ENCODE measurements at places on chromosomes 3 and 15.
A peak's percentile ranks its signal among the peaks of the same experiment; 100 is the strongest.

DNA sequence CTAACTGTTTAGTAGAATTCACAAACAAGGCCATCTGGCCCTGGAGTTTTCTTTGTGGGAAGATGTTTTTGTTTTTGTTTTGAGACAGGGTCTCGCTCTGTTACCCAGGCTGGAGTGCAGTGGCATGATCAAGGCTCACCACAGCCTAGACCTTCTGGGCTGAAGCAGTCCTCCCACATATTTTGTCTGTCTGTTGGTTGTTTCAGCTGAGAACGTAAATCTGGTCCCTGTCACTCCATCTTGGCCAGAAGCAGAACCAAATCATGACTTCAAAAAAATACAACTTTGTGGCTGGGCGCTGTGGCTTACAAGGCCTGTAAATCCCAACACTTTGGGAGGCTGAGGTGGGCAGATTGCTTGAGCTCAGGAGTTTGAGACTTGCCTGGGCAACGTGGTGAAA, 27.1 kb downstream of the MRAS start:
- no peak for DNase-seq

DNA sequence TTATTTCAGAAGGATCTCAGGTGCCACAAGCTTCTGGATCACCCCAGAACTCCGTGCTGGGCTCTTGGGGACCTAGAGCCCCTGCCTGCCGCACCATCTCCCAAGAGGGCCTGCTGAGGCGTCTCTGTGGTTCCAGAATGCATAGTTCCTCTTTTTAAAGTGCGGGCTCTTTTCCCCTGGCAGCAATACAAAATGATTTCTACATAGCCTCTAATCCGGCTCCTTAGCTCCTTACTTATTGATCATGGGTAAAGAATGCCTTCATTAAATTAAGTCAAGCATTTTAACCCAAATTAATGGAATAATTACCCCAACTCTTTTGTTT, 121.9 kb downstream of the ATP10A start:
- DNase-seq = no peak

DNA sequence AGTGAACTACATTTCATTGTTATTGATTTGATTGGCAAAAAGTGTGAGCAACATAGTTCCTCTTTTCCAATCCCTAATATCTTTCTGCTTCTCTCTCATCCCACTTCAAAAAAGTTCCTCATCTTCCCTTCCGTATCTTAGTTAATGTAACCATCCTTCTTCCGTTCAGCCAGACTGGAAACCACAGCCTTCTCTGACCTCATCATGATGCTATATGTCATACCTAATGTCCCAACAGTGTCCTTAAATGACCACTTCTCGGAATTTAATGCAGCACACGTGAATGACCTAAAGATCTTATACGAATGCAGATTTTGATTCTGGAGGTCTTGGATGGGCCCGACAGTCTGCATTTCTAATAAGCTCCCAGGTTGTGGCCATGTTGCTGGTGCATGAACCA, 320.3 kb upstream of the SATB1 start:
- DNase-seq = no peak

GRCh38 chr15:89851673-89852341, 37.2 kb upstream of the ANPEP start:
- no peak for DNase-seq

GRCh38 chr3:23949784-23950183, 4.7 kb downstream of the NR1D2 start:
- no peak for DNase-seq

DNA sequence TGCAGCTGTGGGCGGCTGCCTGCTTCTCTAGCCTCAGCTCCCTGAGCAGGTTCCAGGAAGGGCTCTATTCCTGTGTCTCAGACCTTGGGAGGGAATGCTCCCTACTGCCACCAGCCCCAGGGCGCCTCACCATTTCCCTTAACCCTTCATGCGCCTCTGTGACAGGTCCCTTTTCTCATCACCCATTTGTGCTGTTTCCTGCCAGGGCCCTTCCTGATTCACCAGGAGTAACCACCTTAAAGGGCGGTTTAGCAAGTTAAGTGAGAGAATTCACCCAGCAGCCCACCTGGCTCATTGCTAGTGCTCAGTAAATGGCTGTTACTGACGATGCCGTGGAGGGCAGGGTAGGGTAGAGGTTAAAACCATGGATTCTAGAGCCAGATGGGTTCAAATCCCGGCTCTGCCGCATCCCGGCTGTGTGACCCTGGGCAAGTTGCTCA, 87.8 kb downstream of the WNT7A start:
- no peak for DNase-seq

DNA sequence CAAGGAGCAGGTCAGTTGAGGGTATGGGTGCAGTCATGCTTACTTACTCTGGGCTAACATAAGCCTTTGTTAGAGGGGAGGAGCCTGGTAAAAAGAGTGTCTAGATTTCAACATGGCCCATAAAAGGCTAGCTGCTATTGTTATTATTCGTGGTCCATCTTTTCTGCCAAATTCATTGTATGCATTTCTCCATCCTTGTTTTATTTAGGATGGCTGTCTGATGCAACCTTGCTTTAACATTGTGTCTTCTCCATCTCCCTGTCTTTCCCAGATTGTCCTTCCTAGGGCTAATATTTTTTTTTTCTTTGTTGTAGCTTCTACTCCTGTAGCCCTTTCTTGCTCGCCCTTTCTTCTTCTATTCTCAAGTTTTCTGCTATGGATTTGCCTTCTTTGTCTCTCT, 12.6 kb downstream of the RBMS3 start:
- no peak for DNase-seq

- DNase-seq = no peak
These were observed 90.4 kb upstream of the ROPN1 start for GRCh38 chr3:124082343-124082742.

GRCh38 chr15:98126326-98127085, 166.0 kb downstream of the ARRDC4 start:
- no peak for DNase-seq

GRCh38 chr3:171974986-171975837, 64.2 kb upstream of the FNDC3B start:
- DNase-seq = no peak

- DNase-seq = no peak
These were observed 32.8 kb downstream of the ARRDC4 start for GRCh38 chr15:97993310-97993738.

GRCh38 chr15:78638658-78639314, 2.2 kb downstream of the CHRNB4 start:
- DNase-seq = no peak

- DNase-seq = no peak
These were observed 144.8 kb downstream of the NSMCE3 start for GRCh38 chr15:29124581-29125381.

DNA sequence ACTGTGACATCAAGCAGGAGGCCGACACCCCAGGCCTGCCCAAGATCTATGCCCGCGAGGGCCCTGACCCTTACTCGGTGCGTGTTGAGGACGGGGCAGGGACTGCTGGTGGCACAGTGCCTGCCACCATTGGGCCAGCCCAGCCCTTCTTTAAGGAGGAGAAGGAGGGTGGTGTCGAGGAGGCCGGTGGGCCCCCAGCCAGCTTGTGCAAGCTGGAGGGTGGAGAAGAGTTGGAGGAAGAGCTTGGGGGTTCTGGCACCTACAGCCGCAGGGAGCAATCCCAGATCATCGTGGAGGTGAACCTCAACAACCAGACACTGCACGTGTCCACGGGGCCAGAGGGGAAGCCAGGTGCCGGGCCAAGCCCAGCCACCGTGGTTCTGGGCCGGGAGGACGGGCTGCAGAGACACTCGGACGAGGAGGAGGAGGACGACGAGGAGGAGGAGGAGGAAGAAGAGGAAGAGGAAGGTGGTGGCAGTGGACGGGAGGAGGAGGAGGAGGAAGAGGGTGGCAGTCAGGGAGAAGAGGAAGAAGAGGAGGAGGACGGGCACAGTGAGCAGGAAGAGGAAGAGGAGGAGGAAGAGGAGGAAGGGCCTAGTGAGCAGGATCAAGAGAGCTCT, 5.4 kb downstream of the ZBTB47 start:
- no peak for DNase-seq

GRCh38 chr15:72706266-72706665, 20.3 kb downstream of the BBS4 start:
- DNase-seq = peak; percentile 16

GRCh38 chr15:78316283-78317083, 17.1 kb upstream of the SKIC8 start:
- DNase-seq = no peak

GRCh38 chr3:126859415-126860246, 123.3 kb upstream of the PLXNA1 start:
- DNase-seq = no peak

- no peak for DNase-seq
These were observed 4.7 kb upstream of the THSD4 start for GRCh38 chr15:71110405-71111180.

GRCh38 chr15:34790121-34790520, 5.2 kb downstream of the ACTC1 start:
- DNase-seq = no peak

GRCh38 chr3:167469381-167469780, 4.5 kb downstream of the SERPINI2 start:
- DNase-seq = no peak

DNA sequence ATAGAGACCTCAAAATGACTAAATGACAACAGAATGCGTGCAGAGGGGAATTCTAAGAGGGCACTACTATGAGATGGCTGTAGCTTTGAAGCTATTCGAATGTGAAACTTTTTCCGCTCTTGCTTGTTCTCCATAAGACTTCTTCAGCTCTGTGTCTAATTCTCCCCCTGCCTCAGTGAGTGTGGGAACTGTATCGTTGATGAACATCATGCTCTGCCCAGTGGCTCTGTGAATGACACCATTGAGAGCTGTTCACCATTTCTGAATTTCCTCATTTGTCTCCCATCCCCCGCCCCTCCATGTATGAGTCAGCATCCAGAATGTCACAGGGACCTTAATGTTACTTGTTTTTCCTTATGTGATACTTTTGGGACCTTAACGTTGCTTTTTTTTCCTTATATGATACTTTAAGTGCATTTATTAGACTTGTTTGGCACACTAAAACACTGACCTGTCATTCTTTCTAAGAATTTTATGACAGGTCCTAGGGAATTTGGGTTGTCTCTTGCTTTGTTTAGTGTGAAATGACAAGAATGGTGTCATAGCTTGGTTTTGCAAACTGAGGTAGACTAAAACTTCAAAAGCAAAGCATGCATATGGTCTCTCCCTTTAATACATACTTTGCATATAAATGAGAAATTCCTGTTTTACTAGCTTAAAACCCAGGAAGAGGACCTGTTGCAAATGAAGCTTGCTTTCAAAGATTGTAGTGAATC, 99.6 kb downstream of the FNDC3B start:
- no peak for DNase-seq

DNA sequence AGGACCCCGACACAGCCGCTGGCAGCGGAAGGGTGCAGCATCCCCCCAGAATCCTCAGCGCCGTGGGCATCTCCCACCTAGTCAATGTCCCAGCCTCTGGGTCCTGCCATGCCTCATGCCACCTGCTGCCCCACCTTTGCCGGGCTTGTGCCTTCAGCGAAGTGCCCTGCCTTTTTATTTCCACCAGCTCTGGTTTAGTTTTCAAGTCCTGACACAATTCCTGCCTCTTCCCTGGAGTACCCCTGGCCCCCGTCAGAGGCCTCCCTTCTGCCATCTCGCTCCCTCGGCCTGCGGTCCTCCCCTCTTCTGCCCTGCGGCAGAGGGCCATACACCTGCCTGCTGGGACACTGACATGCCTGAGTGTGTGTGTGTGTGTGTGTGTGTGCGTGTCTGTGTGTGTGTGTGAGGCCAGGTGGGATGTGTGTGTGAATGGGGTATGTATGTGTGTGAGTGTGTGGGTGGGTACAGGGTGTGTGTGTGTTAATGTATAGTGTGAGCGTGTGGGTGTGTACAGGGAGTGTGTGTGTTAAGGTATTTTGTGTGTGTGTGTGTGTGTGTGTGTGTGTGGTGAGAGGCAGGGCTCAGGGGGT, 129.9 kb downstream of the SMAD6 start:
- no peak for DNase-seq

DNA sequence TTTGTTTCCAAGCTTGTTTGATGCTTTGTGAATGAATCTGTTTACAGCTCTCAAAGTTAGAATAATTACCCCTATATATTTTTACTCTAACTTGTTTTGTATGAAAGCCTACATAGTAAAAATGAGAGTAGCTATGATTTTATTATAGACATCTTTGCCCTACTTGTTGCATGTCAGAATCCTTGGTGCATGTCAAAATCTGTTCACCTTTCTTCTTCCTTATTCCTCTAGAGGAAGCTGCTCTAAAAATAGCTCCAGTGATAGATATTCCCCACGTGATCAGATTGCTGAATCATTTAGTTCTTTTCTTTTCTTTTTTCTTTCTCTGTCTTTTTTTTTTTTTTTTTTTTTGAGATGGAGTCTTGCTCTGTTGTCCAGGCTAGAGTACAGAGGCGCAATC, 39.8 kb downstream of the LRRC49 start:
- no peak for DNase-seq

- DNase-seq = peak; percentile 42
These were observed 89.0 kb downstream of the IQSEC1 start for GRCh38 chr3:12984023-12984823.

DNA sequence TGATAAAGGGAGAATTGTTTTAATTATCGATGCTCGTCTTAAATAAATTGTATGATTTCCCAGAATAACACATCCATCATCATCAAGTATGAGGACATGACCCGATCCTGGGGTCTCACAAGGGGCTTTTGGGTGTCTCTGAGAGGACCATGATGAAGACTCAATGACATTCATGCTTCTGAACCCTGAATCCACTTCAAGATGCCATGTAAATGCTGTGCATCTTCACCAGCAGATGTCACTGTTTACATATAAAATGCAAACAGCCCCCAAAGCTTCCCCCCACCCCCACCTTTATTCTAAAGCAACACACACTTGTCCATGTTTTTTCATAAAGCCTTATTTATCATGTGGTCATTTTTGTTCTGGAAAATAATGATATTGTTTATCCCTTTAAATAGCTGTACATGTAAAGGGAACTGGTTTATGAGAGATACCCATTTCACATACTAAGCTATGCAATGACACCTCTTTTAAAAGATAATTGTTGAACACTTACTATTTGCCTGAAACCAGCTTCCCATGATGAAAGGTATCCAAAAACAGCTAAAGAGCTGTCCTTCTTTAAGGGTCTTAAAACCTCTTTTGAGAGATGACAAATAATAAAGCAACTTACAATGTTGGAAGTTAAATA, 69.7 kb upstream of the UBE3A start:
- DNase-seq = no peak

GRCh38 chr3:58173669-58174398, 36.9 kb downstream of the DNASE1L3 start:
- no peak for DNase-seq

- DNase-seq = no peak
These were observed 320.2 kb downstream of the MEX3B start for GRCh38 chr15:81725590-81725989.

DNA sequence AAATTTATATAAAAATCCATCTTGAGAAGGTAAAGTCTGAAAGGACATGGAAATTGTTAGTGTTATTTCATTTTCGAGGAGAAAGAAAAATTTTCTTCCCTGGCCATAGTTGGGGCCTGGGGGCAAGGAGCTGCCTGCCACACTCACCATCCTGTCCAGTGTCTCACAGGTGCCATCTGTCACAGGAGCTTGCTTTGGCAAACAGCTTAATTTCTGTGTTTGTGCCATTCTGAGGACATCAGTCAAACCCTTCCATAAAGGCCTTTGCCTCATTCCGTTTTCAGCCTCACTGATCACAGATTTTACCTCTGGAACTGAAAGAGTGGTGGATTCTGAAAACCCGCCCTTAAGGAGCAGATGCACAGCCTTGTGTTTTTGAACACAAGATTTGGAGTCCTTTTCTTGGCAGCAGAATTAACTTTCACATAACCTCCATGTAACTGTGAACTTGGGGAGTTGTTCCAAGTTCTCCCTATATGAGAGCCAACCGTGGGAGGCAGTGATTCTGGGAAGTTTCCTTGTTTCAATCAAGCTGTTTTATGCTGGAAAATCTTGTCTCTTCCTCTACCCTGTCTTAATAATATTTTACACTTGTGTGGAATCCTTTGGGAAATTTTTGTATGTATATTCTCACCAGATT, 254.7 kb downstream of the CACNA2D3 start:
- DNase-seq = no peak

All from HFF-Myc (cell line).